ENCODE measurements at places on chromosomes 7 and 10.
A peak's percentile ranks its signal among the peaks of the same experiment; 100 is the strongest.

DNA sequence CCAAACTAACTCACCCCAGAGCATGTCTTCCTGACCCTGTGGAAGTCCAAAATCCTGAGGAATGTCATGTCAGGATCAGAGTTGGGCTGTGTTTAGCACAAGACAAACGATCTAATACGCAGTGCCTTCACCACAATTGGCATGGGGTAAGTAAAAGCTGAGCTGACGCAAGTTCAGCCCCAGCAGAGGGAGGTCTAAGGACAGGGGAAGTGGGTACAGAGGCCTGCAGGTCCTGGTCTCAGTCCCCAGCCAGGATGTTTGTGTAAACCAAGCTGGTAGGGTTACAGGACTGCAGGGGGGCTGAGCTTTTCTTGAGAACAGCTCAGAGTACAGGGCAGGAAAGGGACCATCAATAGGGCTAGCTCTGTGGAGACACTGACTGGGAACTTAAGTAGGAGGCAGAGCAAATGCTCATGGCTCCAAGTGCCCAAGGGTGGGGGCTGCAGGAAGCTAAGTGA lies 5.3 kb upstream of the KCNIP2 start:
- DNase-seq, result no peak

GRCh38 chr10:6516281-6516928 lies 63.7 kb downstream of the PRKCQ start:
- DNase-seq, result no peak

- DNase-seq, result no peak
Measured at GRCh38 chr7:137990251-137990941, 11.5 kb downstream of the CREB3L2 start.

DNA sequence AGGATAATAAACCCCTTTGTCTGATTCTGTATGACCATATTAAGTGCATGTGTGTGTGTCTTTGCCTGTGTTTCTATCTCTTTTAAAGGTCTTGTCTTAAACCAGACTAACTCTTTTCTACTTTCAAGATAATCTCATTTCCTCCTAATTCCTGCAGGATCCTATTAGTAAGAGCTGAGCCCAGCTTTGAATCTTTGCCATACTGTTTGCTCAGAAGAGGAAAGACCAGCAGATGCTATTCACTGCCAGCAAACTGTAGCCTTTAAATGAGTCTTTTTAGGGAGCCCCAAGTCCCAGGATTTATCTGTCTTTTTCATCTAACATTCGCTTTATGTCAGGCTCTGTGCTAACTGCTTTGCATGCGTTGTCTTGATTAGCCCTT lies 2.9 kb downstream of the GPR158 start:
- no peak for DNase-seq

- peak; percentile 22 for DNase-seq
Measured at GRCh38 chr7:135976312-135977006, 700 bp downstream of the MTPN start.

GRCh38 chr7:12911053-12911452 lies 223.6 kb downstream of the ARL4A start:
- no peak for DNase-seq

All from transverse colon (tissue), 4 donors.